Activated CD4-positive, alpha-beta T cell treated with anti-CD3 and anti-CD28 coated beads, Interleukin-2, Interleukin-4, amounts not matched to agents 100 ng/mL and 50 ng/mL, durations not matched to agents 16 hours and 8 hours (primary cell): ENCODE measurements at places on chromosomes 3 and 15.
A peak's percentile ranks its signal among the peaks of the same experiment; 100 is the strongest.

DNA sequence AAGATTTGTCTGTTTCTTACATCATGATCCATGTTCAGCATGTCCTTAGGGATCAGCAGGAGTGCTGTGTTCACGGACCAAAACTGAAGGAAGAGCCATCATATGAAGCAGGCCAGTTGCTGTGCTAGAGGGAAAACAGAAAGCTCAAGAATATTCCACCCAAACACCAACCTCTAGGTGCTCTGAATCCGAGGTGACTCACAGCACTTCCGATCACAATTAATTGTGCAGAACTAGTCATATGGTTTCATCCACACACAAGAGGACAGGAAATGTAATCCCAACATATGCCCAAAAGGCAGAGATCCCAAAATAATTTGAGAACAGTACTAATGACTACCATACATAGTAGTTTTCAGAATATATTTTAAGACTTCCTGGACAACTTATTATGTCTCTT is 257.9 kb upstream of the KCNH8 start:
- DNase-seq, result no peak

DNA sequence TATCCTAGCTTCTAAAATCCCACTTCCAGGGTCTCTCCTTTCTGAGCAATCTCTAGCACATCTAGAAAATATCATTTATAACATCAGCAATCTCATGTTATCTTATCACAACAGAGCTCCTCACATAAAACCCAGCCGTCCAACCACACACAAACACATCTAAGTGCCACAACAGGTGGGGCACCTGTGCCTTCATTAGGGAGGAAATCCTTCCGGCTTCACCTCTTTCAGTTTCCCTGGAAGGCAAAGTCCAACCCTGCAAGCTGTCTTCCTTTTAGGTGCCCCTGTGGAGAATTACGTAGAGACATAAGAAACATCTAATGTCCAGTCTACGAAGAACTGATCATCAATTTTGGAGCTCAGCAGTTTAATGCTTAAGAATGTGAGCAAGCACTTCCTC is 1.6 kb downstream of the ZDHHC3 start:
- no peak for DNase-seq

- DNase-seq, result no peak
Observed at GRCh38 chr3:172965256-172965655, 175.8 kb downstream of the SPATA16 start.

- DNase-seq, result no peak
Observed at GRCh38 chr3:154540950-154541604, 111.1 kb upstream of the GPR149 start.

GRCh38 chr3:37974121-37975083 is 16.2 kb upstream of the VILL start:
- peak; percentile 77 for DNase-seq

DNA sequence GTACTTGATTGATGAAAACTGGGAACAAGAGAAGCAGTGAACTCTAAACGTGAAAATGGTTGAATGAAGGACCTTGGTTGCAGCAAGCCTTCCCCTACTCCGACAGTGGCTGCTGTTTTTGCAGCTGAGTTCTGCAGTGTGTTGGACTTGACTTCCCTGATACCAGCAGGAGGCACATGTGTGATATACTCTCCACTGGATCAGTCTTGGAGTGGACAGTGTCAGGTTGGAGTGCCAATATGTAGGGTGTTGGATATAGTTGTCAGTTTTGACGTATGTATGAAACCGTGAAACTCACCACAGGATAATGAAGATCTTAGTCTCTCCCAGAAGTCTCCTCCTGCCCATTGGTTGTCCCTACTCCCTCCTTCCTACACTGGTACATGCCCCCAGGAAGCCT is 106.5 kb downstream of the ITPR1 start:
- DNase-seq, result no peak

DNA sequence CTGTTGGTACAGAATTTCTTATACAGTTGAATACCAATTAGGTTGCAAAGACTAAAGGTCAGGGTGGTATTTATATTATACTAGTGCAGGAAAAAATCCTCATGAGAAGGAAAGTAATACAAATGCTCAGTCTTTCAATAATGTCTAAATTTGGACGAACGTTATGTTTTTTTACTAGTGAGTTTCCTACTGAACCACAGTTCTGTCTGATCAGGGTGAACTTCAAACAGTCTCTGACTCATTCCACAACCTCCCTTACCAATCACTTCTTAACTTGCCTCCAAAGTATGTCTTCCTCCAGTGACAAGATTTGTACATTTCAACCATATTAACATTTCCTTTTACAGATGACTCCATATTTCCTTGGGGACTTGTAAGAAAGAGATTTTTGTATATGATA is 3.4 kb downstream of the TMEM212 start:
- DNase-seq, result peak; percentile 86

GRCh38 chr15:78407608-78408354 is 30.2 kb upstream of the IREB2 start:
- no peak for DNase-seq

- DNase-seq, result peak; percentile 19
Observed at GRCh38 chr15:43268111-43269105, 1.7 kb upstream of the TGM5 start.

GRCh38 chr3:171906951-171907676 is 64.0 kb downstream of the TMEM212 start:
- no peak for DNase-seq

GRCh38 chr3:172153335-172153861 is 114.0 kb downstream of the FNDC3B start:
- DNase-seq, result peak; percentile 61

DNA sequence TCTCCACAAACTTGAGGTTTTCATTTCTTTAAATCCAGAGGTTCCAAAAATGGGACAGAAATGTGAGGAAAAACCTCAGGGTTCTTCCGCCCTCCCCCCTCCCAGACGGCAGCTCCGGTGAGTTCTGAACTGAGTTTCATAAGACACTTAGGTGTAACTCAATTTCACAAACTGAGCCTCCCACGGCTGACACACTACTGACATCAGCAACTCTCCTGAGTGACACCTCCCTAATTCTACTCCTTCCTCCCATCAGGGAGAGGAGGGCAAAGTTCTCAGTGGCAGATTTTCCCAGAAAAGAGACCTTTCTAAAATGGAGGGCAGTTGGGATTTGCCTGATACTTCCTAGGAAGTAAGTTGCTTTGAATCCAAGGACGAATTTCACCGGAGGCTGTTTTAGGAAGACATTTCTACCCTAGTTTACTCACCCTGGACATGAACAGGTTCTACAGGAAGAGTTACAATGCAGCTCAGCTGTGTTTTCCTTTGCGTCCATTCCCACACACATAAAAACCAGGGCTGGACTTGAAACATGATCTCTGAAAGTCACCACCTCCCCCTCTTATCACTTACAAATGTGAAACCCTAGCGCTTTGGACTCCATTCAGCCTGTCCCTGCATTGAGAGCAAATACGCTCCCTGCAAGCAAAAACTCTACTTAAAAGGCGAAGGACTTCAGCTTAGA is 78.1 kb upstream of the LMOD3 start:
- DNase-seq, result peak; percentile 73

GRCh38 chr3:57709031-57709430 is 16.2 kb upstream of the DENND6A start:
- no peak for DNase-seq

GRCh38 chr15:98583771-98584430 is 64.4 kb upstream of the IGF1R start:
- no peak for DNase-seq

DNA sequence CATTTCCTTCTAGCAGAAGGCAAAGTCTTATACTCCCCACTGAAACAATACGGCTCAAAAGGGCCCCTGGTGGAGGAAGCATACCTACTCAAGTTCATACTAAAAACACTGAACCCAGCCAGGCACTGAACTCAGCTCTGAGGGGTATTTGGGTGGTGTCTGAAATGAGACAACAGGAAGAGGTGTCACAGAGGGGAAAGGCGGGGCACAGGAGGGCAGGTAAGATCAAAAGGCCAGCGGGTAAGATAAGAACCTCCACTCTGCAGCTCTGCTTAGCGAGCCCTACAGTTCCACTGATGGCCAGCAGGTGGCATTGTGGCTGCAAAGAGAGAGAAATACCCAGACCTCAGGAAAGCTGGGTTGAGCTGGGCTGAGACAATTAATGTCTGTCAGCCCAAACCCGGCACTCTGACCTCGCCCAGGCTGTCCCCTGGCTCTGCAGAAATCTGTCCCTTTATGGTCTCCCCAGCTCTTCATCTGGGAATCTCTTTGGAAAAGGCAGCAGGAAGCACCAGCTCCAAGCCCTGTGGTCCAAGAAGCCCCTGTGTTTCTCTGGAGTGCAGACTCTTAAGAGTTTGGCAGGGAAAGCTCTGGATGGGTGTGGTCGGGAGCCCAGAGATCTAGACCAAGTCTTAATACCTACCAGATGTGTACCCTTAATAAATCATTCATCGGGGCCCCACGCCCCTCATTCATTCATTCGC is 8.4 kb downstream of the MFGE8 start:
- peak; percentile 90 for DNase-seq

DNA sequence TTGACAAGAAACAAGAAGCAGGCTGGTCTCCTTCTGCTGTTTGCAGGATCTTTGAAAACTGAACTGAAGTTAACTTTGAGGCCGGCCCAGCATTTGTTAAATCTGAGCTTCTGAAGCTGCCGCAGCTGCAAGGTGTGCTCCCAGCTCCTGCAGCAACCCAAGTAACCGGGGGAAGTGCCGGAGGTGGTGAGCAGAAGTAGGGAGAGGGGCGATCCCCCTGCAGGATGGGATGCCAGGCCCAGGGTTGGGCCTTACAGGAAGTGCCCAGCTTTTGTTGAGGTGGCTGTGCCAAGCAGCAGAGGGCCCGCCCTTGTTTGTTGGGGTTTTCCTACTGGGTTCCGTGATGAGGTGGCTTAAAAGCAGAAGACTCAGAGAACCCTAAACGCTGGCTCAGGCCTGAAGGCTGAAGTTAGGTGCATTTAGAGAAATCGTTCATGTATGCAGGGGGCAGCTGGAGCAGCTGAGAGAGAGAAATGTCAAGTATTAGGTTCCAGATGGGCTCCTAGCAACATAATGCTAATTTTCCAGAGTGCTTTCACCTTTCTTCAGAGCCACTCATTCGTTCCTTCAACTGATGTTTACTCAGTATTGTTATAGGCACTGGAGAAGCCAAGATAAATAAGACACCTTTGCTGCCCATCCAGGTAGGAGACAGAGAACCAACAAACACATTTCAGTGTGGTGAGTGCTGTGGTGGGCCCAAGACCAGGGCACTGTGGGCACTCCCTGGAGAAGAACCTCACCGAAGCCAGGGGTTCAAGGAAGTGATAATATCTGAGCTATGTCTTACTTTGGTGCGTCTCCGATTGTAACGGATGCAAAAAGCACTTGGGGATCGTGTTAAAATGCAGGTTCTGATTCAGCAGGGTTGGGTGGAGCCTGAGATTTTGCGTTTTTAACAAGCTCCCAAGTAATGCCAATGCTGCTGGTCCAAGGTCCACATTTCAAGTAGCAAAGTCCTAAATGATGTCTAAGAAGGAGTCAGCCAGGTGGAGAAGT is 42.2 kb upstream of the PLCL2 start:
- peak; percentile 84 for DNase-seq
